IPS-NIHi11 (cell line): ENCODE measurements at places on chromosomes 7 and 10.

GRCh38 chr10:100980311-100980710, 7.0 kb downstream of the MRPL43 start:
- no peak for DNase-seq

DNA sequence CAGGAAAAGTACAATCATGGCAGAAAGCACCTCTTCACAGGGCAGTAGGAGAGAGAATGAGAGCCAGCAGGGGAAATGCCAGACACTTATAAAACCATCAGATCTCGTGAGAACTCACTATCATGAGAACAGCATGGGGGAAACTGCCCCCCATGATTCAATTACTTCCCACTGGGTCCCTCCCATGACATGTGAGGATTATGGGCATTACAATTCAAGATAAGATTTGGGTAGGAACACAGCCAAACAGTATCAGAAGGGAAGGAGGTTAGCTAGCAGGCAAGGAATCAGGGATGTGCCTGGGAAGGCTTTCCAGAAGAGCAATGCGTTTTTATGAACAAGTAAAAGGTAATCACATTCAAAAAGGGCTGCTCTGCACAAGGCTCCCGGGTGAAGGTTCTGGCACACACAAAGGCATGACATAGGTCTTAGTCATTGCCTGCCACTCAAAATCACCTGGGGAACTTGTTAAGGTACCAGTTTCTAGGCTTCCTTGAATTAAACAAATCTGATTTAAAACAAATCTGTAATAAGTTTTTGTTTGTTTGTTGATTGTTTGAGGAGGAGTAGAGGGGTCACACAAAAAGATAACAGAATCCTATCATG, 40.9 kb downstream of the BMPER start:
- no peak for DNase-seq

- DNase-seq, result no peak
Measured at GRCh38 chr7:116071629-116072028, 41.1 kb upstream of the TFEC start.

GRCh38 chr10:10662716-10663408, 354.8 kb upstream of the CELF2 start:
- DNase-seq, result no peak

- no peak for DNase-seq
Measured at GRCh38 chr7:142883571-142884285, 1.8 kb downstream of the TRPV6 start.

DNA sequence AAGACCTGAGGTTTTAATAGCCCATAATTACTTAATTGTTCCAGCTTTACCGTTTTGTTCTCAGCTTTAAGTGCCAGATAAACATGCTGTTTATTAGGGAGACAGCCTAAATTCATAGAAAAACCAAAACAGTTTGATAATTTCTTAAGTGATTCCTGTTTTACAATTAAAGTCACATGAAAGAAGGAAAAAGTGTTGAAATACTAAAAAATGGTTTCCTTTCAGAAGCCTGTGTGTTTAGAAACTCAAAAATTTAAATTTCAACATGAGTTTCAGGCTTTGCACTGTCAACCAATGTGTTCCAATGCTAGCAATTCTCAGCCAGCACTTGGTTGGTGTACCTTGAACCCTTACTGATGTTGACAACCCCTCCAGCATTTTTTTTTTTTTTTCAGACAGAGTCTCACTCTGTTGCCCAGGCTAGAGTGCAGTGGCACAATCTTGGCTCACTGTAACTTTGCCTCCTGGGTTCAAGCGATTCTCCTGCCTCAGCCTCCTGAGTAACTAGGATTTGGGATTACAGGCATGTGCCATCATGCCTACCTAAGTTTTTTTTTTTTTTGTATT, 135.3 kb downstream of the ICA1 start:
- DNase-seq, result no peak

GRCh38 chr10:21523557-21524008, 1.9 kb downstream of the SKIDA1 start:
- no peak for DNase-seq

DNA sequence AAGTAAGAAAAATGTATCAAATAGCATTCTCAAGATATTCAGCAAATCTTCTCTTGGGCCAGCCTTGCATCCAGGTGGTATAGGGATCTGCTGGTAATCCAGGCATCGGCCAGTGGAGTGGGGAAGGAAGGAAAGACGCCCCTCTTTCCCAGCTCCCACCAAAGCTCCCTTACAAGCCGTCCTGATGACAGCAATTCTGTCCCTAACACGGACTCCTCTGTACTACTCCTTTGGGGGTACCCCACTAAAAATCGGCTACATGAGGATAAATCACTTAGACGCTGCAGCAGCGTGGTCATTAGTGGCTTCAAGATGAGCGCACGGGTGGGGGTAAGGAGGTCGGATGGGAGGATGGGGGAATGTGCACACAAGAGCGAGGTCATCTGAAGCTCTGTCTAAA, 24.7 kb upstream of the NUB1 start:
- no peak for DNase-seq
